ENCODE measurements at places on chromosomes 4 and X.

DNA sequence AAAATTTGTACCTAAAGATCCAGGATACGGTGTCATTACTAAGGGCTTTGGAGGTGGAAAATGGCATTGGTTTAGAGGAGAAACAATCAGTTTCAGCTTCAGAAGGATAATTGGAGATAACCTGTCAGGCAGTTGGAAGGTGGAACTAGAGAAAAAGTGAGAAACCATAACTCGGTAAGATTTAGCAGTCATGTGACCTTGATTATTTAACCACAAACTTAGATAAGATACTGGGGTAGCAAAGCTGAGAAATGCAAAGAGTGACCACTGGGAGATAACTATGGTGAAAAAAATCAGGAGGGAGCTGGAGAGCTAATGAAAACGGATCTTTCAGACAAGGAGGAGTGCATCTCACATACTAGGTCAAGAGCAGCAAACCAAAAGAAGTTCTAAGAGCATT lies 58.3 kb upstream of the SMARCA5 start:
- no peak for DNase-seq

DNA sequence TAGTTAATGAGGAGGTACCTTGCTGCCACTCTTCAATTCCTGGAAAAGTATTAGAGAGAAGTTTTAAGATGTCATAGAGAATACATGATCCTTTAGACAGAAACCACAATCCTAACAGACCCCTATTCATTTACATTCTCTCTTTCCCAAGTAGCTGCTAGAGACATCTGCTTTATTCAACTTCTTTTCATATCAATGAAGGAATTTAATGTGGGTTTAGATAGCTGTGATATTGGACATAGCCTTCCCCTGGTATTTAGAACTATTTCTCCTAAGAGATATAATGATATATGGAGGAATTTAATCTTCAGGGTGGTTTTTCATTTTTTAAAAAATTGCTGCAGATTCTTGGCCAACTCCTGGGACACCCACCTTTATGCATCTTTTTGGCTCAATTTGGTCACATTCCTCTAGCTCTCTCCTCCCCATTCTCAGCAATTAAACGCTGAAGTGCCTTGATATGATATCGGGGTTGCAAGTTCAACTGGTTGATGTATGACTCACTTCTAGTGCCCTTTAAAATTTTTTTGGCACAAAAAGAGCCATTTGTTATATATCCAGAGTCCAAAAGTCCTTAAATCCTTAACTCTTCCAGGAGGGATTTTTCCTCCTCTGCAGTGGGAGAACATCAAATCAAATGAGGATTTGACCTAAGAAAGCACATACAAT lies 57.6 kb downstream of the DOCK11 start:
- DNase-seq: no peak

DNA sequence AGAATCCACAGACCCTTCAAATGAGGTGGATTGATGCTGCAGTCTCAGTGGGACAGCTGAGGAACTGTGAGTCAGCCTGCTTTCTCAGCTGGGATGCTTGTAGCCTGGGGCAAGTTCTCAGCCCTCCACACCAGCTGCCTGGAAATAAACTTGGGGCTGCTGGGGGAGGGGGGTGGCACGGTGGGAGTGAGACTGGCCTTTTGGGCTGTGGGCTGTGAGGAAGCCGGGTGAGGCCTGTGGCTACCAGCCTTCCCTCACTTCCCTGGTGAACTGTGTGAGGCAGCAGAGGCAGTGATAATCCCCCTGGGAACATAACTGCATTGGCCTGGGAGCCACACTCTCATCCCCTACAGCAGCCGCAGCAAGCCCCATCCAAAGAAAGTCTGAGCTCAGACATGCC lies 114.5 kb upstream of the GUCY1A1 start:
- DNase-seq: no peak

DNA sequence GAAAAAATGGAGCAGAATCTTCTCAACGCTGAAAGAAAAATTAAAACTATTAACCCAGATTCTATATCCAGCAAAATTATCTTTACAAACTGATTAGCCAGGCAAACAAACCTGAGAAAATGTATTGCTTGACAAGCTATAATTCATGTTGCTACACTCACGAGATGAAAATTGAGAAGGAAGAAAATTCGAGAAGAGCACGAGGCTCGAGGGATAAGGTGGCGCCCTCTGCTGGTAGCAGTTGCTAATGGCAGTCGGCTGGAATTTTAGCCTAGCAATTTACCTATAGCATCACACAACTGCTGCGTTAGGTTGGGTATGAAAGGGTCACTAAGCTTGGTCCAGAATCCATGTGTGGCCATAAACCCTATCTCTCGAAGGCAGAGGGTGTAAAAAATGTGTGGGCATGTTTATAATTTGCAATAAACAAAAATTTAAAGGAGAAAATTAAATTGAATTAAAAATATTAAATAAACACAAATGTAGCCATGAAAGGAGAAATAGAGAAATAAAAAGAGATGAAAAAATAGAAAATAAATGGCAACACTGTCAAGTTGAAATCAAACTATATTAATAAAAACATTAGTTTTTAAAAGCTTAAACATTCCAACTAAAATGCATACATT lies 126.6 kb downstream of the PPP4R3C start:
- DNase-seq: no peak

DNA sequence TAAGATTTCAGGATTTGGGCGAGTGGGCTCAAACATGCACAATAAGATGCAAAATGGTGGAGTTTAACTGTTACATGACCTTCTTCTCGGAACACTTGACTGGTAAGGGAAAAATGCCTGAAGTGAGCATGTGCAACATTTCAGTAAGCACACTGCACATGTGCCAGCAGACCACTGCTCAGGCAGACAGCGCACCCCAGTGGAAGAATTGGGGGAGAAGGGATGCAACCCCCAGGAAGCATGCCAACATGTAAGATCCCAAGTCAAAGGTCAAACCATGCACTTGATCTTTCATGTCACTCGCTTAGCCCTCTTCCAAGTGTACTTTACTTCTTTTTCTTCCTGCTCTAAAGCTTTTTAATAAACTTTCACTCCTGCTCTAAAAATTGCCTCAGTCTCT lies 256.3 kb downstream of the CENPC start:
- peak; percentile 22 for DNase-seq

DNA sequence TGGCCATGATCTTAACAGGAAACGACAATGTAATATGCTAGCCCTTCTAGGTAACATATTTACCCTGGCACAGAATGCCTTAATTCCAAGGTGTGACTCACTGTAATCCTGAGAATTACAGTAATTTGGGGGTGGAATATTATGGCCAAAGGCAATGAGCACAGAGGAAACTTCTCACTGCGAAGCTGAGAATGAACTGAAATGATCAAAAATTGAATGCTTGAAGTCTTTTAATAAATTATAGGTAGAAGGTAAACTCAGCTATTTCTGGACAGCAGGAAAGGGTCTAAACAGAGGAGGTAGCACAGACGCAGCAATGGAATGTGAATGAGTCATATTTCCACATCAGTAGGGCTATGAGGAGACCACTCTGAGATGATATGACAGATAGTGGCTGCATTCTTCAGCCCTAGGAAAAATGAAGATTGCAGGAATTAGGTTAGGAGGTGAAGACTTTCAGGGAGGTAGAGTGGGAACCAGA lies 312.6 kb downstream of the PACRGL start:
- DNase-seq: no peak

GRCh38 chrX:67613366-67613765 lies 69.5 kb downstream of the AR start:
- DNase-seq: no peak

DNA sequence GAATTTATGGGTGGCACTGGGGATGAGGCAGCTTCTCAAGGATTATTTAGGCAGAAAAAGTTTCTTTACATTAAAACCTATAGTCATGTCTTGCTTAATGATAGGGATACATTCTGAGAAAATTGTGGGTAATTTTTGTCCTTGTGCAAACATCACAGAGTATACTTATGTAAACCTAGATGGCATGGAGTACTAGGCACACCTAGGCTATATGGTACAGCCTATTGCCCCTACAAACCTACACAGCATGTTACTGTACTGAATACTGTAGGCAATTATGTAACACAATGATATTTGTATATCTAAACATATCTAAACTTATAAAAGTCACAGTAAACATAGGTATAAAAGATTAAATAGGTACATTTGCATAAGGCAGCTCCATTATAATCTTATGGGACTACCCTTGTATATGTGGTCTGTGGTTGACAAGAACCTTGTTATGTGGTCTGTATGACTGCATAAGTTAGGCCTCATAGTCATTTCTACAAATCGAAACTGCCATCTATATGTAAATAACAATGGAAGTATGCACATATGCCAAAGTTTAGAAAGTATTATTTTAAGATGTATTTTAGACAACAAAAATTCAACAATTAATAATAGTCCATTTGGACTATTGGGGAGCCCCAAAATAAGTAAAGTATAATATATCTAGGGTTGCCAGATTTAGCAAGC lies 87.3 kb downstream of the CFAP299 start:
- DNase-seq: no peak

DNA sequence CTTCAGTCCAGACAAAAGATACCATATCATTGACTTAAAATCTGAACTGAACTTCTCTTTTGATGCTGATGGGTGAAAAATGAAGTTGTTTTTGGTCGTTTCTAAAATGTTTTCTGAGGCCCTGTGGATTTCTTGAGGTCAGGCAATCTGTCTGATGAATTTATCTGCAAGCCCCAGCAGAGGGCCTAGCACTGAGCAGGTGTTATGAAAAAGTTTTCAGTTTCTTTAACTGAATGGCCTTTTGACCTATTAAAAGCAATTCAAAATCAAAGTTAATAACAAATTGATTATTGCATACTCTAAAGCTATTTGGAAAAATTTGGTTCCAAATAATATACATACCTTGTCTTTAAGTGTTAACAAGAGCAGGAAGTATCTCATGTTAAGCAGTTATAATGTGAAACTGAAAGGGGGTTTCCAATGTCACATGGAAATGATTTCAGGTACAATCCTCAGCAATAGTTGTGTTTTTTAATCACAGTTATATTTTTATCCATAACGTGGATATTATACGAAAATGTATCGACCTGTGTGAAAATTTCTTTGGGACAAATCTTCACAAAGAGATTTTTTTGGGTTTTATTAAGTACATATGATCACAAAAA lies 285.0 kb downstream of the SPANXN1 start:
- no peak for DNase-seq

DNA sequence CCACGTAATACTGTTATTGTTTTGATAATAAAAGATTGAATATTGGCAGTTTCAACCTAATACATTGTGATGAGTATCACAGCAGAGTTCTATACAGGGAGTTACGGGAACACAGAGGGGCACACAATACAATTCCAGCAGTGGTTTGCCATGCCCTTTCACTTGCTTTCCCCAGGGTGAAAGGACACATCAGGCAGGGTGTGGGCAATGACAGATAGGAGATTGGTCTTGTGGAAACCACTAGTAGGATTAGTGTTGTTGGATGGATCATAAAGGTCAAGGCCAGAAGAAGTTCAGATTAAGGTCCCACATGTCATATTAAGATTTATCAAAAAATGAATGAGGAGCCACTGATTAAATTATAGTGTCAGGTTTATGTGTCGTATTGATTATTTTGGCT lies 8.1 kb downstream of the HSD17B11 start:
- no peak for DNase-seq

DNA sequence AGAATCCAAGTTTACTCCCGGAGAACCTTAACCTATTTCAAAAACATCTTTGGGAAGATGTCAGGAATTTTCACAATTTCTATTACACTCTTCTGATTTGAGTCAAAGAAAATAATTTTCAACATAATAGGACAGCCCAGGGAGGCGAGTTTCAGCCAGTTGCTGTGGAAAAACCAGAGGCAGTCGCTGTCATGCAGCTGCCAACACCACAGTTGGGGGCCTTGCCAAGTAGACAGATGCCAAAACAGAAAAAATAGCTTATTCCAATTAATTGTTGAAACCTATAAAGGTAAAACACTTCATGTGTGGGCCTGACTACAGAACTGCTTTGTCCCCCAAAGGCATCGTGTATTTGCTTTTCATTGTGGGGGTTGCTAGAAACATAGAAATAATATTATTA lies 225.8 kb downstream of the DMD start:
- DNase-seq: no peak

DNA sequence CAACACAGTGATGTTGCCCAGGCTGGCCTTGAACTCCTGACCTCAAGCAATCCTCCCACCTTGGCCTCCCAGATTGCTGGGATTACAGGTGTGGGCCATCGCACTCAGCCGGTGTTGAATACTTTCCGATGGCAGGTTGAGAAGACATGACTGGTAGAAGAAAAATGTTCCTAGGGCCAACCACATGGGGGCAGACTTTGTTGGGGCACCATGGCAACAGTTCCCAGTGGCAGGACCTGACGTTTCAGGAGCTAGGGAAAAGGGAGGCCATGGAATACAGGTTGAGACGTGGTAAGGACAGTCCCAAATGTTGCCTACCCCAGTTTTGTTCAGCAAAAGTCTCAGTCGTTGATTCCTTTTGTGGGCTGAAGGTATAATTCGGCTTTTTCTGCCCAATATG lies 134.6 kb downstream of the ASMT start:
- no peak for DNase-seq

- no peak for DNase-seq
Observed at GRCh38 chr4:2172161-2172560, 69.8 kb downstream of the HAUS3 start.

DNA sequence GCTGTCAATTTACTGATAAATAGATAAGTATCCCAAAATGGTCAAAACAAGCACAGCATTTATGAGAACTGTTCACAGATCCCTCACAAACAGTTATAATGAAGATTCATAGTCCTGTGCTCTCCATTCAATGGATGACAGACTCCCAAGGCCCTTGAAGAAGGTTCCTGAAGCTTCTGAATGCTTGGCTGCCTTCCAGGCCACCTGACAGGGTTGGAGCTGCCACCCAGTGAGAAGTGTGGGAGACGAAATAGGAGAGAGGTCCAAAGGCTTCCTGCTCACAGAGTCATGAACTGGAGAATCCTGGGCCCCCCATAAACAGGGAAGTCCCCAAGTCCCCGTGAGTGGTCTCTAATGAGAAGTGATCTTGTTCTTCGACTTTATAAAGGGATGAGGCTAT lies 26.0 kb upstream of the ANXA3 start:
- no peak for DNase-seq

Measured in D721Med (cell line).